NCI-H460 (cell line): ENCODE measurements at places on chromosomes 6 and 20.

GRCh38 chr20:32233286-32233685, 25.6 kb downstream of the POFUT1 start:
- DNase-seq: no peak

- DNase-seq: peak; percentile 58
Measured at GRCh38 chr20:23050076-23050838, 785 bp upstream of the THBD start.

DNA sequence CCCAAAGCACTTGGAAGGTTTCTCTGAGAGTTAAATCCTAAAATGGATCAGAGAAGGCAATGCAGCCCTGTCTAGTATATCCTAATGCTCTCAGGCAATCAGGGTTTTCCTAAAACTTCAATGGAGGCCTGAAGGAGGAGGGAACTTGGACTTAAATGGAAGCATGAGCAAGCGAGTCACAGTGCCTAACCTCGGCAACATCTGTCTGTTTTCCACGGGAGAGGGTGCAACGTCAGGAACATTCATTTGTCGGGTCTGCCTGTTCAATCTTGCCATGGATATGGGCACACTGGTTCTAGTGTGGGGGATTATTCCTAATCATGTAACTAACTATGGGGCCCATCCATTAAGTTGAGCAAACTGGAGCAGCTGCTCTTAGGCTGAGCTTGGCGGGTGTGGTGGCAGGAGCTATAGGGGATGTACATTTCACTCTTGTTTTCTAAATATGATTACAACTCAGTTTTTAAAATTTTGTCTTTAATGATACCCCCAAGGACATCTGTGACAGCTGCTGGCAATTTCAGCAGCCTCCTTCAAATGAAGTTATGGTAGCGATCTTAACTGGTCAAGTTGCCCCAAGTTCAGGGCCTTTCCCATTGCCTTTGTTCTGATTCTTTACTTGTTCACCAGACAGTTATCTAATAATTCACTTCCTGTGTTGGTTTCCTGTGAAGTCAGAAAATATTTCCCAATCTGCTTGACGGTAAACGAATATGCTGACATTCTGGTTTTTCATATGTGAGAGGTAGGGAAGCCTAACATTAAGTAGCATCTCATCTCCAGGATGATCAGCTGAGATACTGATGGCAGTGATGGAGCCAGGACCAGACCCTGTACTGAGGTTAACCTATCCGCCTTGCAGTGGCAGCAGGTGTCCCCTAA, 21.6 kb downstream of the DSE start:
- DNase-seq: no peak

DNA sequence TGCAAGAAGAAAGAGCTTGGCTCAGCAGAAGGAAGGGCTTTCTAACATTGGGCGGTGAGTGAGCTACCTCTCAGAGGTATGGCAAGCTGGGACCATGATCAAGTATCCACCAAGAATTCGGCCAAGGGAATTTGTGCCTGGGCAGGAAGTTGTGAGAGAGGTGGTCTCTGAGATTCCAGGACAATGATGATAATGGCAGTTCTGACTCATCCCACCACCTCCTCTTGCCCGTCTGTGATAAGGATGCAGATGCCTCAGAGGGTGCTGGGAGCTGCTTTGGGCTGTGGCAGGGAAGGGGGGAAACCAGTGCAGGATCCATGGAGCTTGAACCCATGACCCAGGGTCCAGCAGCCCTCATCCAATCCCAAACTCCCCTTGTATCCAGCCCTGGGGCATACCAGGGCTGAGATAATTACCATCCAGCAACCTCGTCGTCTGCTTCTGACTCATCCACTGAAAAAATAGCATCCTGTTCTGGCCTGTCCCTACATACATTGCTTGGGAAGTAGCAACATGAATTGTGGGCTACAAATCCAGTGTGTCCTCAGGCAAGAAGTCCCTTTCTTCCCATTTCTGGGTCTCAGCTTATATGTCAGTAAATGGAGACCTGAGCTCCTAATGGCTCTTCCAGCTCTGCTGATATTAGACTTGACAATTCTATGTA, 5.9 kb downstream of the TGM6 start:
- no peak for DNase-seq

GRCh38 chr20:7879883-7880282, 60.4 kb downstream of the HAO1 start:
- no peak for DNase-seq

DNA sequence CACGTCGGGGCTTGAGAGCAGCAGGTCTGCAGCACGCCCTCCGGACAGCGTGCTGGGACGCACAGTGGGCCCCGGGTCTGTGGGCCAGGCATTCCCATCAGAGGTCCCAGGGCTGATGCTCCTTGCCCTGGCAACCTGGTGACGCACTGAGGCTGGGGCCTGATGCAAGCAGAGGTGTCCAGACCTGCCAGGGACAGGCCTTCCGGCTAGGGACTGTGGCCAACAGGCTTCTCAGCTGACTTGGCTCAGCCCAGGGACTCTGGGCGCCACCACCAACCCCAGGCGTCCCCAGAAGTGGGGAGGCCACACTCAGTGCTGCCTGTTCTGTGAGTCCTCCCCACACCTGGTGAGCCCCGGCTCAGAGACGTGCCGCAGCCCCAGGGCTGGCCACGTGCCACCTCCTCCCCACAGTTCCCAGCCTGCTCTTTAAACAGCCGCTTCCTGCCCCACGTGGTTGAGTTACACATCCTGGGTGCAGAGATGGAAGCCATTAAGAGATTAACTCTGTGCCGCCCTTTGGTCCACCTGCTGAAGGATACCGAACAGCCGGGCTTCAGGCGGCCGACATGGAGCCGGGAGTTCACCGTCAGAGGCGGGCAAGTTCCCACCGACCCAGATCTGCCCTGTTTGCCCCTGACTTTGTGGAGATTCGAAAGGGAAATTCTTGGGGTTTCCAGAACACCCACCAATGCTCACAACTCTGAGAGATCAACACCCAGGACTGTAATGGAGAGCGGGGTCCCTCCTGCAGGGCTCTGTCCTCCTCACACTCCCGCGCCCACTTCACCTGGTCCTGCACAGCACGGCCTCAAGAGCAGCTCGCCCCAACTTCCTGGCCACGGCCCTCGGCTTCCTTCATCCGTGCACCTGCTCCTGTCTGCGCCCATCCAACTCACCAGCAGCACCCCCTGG, 37.6 kb upstream of the ZBP1 start:
- DNase-seq: no peak

GRCh38 chr20:48986899-48987298, 59.2 kb upstream of the CSE1L start:
- DNase-seq: no peak

- no peak for DNase-seq
Measured at GRCh38 chr6:162078126-162078525, 649.4 kb downstream of the PRKN start.

- no peak for DNase-seq
Measured at GRCh38 chr20:45924391-45925261, 9.9 kb upstream of the PCIF1 start.

DNA sequence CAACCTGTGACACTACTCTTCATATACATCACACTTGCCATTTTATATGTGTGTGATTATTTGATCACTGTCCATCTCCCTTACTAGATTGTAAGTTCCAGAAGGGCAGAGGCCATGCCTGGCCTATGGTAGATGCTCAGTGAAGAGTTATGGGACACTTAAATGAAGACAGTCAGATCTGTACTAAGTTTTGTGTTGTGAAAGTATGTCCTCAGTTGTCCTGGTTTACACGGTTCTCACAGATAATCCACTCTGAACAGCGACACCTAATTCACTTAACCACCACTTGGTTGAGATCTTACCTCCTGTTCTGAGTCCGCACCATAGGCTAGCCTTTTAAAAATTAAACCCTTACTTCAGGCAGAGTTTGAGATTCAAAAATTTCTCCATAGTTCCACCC, 434.1 kb upstream of the SOX4 start:
- DNase-seq: no peak

DNA sequence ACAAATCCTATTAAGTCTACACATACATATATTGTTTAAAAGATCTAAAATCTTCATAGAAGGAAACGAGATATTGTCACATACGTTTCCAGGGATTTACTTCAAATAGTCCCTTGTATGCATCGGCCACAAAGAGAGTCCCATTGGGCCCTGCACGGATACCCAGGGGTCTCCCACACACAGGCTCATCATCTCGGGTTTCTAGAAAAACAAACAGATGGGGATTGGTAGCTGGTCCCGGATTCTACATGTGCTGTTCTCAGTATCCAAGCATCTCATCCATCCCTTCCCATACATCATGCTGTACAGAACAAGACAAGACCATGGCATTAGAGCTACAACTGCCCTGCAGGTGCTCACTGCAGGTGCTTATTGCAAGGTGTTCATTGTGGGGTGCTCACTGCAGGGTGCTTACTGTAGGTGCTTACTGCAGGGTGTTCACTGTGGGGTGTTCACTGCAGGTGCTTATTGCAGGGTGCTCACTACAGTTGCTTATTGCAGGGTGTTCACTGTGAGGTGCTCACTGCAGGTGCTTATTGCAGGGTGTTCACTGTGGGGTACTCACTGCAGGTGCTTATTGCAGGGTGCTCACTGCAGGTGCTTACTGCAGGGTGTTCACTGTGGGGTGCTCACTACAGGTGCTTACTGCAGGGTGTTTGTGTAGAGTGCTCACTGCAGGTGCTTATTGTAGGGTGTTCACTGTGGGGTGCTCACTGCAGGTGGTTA, 21.0 kb downstream of the APMAP start:
- no peak for DNase-seq
